ENCODE measurements at places on chromosomes 7 and 10.

- DNase-seq, result no peak
Observed at GRCh38 chr10:36023939-36024338, 381.8 kb upstream of the FZD8 start.

DNA sequence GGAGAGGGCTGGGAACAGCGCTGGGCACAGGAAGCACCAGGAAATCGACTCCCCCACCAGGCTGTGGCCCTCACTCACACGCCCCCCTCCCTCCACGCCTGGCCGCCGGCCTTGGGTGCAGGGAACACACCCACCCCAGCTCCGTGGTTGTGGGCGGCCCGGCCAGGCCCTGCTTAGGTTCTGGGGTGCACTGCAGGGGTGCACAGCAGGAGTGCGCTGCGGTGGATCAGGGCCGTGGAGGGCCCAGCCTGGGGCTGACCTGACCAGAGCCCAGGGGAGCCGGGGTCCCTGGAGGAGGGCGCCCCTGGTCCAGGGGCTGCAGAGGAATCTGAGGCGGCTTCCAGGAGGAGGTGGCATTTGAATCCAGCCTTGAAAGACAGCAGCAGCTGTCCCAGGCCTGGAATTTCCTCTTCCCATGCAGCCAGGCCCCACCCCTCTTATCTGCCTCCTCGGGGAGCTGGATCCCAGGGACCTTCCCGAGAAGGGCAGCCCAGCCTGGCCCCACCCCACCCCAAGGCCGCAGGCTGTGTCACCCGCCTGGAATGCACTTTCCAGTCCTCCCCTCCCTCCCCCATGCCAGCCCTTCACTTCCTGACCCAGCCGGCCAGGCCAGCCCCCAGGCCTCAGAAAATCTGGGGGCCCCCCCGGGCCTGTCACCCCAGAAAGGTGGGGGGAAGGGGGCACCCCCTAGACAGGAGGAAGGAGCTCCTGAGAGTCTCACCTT lies 18.4 kb upstream of the PDGFA start:
- no peak for DNase-seq

GRCh38 chr7:142689439-142690120 lies 59.7 kb upstream of the PRSS1 start:
- DNase-seq, result no peak

DNA sequence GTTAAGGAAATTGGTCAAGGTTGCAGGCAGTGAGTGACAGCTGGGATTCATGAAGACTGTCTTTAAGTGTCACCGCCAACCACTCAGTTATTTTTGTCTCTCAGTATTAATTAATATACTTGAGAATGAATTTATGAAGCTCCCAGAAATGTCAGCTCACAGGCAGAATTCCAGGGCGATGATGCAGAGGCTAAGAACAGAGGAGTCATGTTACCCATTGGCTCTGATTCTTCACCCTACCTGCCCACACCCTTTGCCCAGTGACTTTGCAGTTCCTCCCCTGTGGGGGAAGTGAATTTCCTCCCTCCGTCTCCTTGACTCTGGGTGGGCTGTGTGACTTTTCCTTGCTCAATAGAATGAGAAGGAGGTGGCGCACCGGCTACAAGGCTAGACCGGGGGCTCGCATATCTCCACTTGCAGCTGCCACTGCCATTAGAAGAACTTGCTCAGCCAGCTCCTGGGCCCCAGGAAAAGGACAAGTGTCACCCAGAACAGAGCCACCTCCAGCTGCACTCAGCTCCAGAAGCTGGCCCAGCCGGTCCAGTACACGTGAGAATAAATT lies 157.1 kb upstream of the PRKCQ start:
- DNase-seq, result no peak

DNA sequence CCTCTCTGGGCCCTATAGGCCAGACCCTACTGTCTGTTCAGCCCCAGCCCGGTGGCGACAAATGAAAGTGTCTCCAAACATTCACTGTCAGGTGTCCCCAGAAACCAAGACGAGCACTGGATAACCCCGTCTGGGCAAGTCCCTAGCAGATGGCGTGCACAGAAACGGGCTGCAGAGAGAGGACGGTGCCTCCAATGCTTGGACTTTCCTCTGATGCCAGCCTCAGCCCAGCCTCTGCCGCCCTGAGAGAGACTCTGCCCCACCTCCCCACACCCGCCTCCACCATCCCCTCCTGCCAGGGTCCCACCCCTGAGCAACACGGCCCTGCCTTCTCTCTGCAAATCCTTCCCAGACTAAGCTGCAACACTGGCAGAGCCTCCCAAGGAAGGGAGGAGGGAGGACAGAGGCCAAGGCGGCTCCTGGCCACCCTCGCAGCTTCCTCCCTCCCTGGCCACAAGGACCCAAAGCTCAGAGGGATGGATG lies 7.4 kb upstream of the LFNG start:
- DNase-seq, result peak; percentile 47

Data from activated naive CD8-positive, alpha-beta T cell treated with anti-CD3 and anti-CD28 coated beads for 36 hours (primary cell).